Pons (tissue), 1 donor: ENCODE measurements at places on chromosomes 2 and 18.

DNA sequence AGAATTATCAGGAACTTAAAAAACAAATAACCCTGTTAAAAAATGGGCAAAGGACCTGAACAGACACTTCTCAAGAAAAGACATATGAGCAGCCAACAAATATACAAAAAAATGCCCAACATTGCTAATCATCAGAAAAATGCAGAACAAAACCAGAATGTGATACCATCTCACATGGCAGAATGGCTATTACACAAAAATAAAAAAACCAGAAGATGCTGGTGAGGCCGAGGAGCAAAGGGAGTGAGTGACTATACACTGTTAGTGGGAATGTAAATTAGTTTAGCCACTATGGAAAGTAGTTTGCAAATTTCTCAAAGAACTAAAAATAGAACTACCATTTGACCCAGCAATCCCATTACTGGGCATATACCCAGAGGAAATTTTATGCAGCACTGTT lies 95.8 kb upstream of the DSEL start:
- DNase-seq: no peak

DNA sequence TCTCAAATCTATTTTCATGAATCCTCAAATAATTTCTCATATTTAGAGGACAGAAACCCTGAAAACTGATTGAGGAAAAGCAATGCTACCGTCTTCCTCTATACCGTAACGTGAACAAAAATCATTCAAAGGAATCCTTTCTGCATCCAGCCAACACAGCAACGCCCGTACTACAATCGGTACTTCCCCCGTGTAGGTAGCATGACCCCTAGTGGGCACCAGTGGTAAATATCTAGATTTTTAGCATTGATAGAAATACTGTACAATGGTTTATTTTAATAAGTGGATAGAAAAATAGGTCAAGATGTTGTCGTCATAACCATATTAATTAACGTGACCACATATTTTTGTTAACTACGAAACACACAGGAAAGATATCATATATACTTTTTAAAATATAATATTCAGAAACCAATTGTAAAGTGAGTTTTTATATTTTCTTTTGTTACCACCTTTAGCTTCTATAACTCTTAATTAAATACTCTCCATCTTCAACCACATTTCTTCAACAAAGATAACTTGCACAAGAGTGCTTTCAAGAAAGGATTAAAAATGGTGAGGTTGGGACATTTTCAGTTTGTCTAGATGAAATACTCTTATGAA lies 194.1 kb downstream of the SS18 start:
- peak; percentile 5 for DNase-seq

DNA sequence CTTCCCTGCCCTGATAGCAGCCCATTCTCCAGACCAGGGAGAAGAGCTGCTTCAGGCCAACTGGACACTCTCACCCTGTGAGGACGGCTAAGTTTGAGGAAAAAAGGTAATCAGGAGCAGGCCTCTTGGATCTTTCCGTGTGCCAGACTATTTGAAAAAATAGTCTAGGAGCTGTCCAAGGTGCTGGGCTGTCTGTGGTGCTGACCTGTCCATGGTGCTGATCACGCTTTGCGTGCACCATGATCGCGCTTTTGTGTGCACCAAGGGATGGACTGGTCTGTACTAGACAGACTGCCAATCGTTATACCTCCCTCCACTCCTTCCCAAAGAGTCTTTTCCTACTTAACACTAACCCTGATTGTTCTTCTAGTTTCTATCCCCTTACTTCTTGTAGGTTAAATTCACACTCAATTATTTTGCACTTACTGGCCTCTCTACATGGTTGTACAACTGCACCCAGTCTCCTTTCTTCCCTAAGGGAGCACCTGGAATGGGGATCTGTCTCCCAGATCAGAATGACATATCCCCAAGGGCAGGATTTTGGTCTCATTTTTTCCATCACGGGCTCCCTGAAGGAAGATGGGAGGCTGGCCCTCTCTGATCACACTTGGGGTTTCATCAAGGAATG lies 295.4 kb downstream of the CELF4 start:
- DNase-seq: peak; percentile 26

GRCh38 chr2:74301262-74301661 lies 42.0 kb downstream of the SLC4A5 start:
- DNase-seq: no peak

DNA sequence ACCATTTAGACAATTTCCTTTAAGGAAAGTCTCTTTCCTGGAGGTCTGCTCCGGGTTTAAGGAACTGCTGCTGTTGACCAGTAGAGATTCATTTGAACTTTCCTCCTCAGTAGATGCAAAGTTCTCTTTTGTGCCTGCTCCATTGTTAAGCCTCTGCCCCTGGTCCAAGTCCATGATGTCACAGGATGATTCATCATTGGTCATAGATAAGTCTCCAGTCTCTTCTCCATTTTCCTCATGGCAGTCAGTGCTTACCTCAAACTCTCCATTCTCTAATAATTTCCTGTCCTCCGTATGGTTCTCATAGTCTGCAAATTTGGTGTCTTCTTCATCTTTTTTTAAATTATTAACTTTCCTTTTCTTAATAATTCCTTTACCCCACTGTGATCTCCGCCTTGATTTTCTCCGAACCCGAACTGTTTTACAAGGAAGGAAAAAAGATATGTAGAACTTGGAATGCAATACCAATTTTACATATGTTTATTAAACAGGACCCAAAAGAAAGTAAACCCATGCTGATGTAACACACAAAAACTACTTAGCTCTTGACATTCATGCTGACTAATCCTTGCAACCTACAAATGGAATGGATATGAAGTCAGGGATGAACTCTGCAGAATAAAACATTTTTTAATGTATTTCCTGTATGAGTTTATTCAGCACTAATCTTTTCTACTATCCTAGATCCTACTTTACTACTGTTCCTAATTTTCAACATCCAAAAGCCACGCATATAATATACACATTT lies 169.1 kb downstream of the ATAD2B start:
- DNase-seq: no peak

- no peak for DNase-seq
These were observed 968 bp upstream of the RALBP1 start for GRCh38 chr18:9474108-9474982.

DNA sequence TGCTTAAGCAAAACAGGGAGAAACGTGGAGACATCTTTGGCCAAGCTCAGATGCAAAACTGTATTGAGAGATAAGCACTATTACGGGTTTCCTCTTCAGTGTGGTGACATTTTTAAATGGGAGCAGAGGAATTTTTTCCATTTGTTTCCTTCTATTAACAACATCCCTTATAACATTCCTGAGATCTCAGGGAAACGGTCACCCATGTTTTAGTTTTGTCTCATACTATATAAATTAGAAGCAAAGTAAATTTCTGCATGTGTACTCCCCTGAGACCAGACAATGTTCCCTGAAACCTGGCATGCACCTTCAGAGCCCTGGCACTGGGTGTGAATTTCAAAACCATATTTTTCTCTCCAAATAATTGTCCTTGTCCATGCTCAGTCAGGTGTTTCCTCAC lies 57.6 kb upstream of the RNF152 start:
- DNase-seq: no peak

DNA sequence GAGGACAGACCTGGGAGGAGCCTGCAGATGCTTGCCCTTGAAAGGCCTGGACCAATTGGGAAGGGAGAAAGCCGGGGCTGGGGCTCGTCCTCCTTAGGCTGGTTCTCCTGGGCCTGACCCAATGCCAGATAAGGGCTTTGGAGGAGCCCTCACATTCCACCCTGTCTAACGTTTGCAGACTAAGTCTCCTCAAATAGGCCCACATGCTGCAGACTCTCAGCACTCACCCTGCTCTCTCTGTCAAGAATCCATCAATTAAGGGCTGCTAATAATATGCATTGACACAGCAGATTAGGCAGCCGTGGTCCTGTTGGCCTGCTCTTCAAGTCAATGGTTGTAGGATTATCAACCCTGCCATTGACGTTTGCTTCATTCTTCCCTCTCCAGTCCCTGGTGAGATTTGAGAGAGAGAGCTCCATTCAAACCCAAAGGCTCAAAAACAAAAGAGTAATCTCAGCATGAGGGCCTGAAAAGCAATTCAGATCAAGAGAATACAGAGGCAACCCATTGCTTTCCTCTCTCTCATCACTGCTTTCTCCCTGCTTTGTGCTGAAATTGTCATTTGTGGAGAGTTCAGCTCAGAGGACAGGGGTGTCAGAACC lies 167.6 kb downstream of the INSIG2 start:
- no peak for DNase-seq

DNA sequence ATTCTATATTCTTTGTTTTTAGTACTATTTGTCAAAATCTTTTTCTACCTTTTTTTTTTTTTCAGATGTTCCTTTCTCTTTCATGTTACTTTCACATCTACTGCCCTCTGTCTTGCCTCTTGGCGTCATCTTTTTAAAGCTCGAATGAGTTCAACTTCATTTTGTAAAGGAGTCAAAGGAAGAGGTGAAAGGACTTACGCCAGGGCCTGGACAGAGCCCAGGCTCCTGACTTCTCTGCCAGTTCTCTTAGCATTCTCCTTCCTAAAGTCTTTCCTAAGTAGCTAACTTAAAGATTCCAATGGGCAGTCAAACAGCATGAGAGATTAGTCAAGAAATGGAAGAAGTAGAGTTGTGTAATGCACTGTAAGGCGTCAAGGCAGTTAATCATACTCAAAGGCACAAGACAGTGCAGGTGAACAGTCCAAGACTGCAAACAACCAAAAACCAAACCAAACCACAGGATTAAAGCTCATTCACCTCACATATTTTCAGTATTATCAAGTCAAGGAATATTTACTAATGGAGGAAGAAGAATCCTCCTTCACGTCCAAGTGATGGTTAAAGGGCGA lies 301.7 kb downstream of the TCF4 start:
- DNase-seq: no peak

DNA sequence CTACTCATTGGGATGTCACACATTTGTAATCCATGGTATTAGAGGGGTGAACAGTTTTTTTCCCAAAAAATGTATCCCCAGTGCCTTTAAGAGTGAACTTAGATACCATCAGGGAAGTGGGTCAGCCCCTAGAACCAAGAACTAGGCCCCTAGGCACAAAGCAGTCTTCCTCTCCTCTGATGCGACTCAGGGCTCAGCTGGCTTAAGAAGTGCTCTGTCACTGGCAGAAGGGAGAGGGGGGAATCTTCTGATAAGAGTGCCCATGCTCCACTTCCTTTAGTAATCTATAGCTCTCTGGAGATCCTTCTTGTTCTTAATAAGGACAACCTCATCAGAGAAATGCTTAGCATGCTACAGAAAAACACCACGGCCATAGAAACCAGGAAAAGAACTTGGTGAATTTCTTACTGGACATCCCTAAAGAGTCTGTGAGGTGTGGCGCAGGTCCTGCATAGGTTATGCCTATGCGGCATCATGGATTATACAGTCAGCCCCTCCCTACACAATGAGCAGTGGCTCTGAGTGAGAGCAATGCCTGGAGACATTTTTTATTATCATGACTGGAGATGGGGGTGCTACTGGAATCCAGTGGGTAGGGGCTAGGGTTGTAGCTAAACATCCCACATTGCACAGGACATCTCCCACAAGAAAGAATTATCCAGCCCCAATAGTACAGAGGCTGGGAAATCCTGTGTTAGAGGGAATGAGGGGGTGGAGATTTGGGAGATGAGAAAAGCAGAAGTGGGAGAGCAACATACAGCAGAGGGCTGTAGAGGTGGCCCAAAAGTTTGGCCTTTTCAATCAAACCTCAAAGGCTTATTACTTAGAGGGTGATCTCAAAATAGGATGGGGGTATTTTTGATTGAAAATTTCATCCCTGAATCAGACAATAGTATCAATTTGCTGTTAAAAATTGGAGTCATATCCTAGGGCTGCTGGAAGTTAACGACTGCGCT lies 21.7 kb upstream of the ZNF385B start:
- no peak for DNase-seq

GRCh38 chr2:46519265-46519664 lies 39.9 kb downstream of the TMEM247 start:
- DNase-seq: no peak

- no peak for DNase-seq
These were observed 94.5 kb downstream of the KCNS3 start for GRCh38 chr2:17972991-17973390.

DNA sequence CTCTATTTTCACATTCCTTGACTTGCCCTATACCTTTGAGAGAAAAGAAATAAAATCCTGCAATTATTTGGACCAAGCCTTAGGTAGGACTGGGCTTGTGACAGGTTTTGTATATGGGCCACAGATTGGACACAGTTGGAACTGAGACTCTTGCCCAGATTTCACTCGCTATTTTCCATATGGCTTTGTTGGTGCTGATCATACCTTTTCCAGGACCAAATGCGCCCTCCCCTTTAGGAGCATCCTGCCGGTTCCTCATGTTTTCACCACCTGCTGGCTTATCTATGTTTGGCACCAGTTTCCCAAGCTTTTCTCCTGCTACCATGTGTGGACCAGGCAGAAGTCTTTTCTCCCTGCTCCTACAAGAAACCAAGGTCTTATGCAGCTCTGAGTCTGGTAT lies 494.9 kb downstream of the EPHA4 start:
- peak; percentile 24 for DNase-seq

GRCh38 chr18:3044931-3045698 lies 32.2 kb upstream of the LPIN2 start:
- peak; percentile 37 for DNase-seq

DNA sequence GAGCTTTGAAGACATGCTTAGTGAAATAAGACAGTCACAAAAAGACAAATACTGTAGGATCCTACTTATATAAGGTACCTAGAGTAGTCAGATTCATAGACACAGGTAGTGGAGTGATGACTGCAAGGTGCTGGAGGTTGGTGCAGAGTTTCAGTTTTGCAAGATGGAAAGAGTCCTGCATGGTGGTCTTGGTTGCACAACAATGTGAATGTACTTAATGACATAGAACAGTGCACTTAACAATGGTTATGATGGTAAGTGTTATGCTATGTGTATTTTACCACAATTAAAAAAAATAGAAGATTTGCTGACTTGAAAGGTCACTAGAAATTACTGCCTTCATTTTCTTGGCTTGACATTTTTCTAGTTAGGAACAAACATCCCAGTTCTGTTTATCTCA lies 9.5 kb downstream of the CERS6 start:
- no peak for DNase-seq

- DNase-seq: no peak
These were observed 65.1 kb upstream of the COL3A1 start for GRCh38 chr2:188909036-188909435.

GRCh38 chr2:176001281-176001915 lies 669 bp downstream of the LNPK start:
- peak; percentile 60 for DNase-seq

GRCh38 chr2:128178149-128178649 lies 87.2 kb downstream of the UGGT1 start:
- DNase-seq: no peak
